ENCODE measurements at places on chromosomes 3 and 15.

- no peak for DNase-seq
Observed at GRCh38 chr3:116897382-116897781, 187.8 kb downstream of the TUSC7 start.

DNA sequence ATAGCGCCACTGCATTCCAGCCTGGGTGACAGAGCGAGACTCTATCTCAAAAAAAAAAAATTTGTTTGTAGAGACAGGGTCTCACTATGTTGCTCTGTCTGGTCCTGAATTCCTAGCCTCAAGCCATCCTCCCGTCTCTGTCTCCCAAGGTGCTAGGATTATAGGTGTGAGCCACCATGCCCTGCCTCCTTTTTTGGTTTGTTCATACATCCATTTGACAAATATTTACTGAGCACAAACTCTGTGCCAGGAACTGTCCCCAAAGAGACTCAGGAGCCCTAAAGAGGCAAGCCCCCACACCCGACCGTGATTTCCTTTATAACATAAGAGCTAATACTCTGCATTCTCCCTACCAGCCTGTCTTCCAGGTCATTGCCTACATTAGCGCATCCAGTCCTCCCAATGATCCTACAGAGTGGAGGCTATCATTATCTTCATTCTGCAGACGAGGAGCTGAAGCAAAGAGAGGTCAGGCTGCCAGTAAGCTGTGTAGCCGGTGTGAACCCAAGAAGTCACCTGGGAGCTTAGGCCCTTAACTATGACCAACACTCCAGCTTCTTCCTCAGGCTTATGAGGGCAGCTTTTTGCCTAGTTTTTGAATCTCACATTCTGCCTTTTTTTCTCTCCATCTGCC lies 6.3 kb upstream of the PXK start:
- DNase-seq: no peak

- no peak for DNase-seq
Observed at GRCh38 chr3:30692498-30693130, 86.2 kb downstream of the TGFBR2 start.

- no peak for DNase-seq
Observed at GRCh38 chr3:155076888-155077287, 3.2 kb upstream of the MME start.

- peak; percentile 76 for DNase-seq
Observed at GRCh38 chr3:184565421-184566211, 4.0 kb downstream of the EPHB3 start.

- DNase-seq: no peak
Observed at GRCh38 chr3:56940976-56941375, 119.5 kb upstream of the SPATA12 start.

DNA sequence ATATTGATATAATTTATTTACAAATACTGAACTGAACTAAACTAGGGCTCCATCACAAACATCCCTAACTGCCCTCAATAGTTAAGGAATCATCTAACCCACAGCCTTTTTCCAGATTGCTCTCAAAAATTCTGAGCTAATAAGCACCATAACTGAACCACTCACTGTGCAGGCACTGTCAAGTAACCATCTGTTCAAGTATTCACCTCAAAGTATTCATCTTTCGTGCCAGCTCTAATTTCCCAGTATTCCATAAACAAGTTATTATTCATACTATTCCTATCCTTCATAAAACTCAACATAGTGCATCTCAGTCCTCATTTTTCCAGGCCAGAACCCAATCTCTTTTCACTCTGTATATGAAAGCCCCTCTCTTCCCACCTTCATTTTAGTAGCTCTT lies 41.1 kb downstream of the THBS1 start:
- no peak for DNase-seq

GRCh38 chr3:188369526-188369925 lies 215.6 kb downstream of the LPP start:
- no peak for DNase-seq

- no peak for DNase-seq
Observed at GRCh38 chr15:40407330-40407990, 1.9 kb downstream of the IVD start.

GRCh38 chr15:56869573-56869972 lies 48.9 kb upstream of the TCF12 start:
- no peak for DNase-seq

DNA sequence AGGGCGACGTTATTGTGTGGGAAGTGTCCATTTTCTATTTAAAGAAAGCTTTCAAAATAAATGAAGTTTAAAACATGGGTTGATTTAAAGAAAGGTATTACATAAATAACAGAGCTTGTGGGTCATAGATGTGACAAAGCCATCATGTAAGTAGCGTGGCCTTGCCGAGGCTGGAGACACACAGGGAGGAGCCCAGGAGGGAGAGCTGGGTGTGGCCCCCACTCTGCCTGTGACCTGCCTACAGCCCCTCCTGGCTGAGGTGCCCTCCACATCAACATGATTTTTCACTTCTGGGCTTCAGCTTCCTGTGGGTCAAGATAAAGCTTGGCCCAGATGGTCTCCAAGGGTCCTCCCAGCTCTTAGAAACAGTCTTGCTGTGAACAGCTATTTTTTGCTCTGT lies 12.5 kb upstream of the MGLL start:
- no peak for DNase-seq

DNA sequence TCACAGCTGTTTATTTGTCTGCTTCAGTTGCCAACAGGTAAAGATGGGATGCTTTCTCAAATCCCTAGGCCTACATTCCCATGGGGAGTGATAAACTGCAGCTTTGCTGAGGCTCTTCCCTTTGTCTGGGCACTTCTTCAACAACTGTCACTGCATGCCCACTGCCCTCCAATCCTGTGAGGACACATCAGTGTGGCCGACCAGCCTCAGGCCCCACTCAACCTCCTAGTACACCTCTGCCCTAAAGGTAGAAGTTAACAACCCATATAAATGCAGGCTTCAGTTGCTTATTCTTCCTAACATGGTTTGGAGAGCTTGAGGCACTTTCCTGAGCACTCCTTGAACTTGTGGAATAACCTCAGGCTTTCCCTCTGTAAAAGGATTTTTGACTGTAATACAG lies 49.6 kb downstream of the ROPN1B start:
- no peak for DNase-seq

- DNase-seq: no peak
Observed at GRCh38 chr3:128383316-128384235, 83.1 kb downstream of the DNAJB8 start.

DNA sequence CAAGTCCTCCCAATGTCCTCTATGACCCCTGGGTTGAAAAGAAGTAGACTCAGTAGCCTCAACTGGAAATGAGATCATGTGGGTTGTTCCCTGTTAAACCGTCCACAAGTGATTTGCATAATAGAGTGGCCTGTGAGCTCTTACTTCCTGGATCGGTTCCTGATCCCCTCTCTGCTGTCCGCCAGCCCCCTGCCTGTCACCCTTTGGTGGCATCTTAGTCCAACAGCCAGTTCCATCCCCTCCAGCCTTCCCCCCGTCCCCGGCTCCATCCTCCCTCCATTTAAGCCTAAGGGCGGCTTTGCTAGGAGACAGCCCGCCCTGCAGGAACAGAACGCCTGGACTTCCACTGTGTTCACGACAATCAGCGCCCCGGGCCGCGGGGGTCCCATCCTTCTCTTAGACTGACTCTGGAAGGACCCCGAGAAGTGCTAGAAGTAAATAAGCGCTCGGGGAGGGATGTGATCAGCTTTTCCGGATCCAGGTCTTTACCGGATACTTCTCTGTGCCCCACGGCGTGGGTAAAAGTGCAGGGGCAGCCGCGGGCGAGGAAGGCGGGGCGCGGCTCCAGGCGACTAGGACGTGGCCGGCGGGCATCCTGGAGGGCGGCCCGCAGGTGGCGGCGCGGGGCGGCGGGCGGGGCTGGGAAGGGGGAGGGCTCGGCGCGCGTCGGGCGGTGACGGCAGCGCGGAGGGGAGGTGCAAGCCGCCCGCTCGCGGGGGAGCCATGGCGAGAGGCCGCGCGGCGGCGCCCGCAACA lies 51.2 kb upstream of the ULK4 start:
- no peak for DNase-seq

DNA sequence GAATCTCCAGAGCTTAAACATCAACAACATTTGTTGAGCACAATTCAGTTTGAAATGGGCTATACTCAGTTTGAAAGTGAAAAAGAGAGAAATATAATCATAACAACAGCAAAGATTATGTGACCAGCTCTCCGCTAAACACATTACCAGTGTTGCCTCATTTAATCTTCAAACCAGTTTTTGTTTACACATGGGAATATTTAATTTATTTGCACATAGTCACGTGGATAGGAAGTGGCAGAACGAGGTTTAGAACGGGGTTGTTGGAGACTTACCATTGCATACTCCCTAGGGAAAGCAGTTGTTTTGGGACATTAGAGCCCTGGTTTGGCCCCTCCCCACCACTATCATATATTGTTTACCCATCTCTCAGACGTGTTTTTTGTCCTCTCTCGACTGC lies 77.2 kb downstream of the IL1RAP start:
- no peak for DNase-seq

- peak; percentile 20 for DNase-seq
Observed at GRCh38 chr3:187616307-187616972, 53.8 kb downstream of the SST start.

DNA sequence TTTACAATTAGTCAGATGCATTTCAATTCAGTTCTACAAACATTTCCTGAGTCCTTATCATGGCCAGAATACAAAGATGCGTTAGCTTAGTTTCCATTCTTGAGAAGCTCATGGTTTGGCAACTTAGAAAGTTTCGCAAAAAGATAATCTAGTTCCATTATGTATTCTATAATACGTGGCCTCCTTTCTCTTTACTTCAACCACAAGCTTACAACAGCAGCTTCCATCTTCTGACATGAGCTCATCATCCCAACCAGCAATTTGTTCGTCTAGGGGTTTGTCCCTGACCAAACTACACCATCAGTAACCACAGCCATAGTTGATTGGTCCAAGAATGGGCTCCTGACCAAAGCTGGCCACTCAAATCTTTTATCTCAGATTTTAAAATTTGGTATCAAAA lies 267.6 kb upstream of the TBC1D5 start:
- DNase-seq: no peak

- no peak for DNase-seq
Observed at GRCh38 chr15:41558400-41559238, at the start of gene TYRO3. TSS of gene TYRO3 (plus strand) at chr15:41559212. CDS start at chr15:41559258, 46 bp downstream.

DNA sequence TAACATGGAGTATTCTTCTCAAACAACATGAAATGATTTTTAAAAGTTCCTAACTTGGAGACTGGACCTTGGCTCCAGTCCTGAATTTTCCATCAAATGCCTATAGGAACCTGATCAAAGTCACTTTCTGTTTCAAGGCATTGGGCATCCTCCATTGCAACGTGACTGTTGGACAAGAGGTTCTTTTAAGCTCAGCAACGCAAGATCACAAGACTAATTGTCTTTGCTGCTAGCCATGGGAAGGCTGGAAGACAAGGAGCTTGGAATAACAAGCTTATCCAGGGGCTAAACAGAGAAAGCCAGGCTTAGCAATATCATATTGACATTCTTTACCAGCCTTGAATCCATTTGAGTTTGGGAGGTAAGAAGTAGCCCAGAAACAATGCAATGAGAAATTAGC lies 48.3 kb downstream of the SST start:
- no peak for DNase-seq

DNA sequence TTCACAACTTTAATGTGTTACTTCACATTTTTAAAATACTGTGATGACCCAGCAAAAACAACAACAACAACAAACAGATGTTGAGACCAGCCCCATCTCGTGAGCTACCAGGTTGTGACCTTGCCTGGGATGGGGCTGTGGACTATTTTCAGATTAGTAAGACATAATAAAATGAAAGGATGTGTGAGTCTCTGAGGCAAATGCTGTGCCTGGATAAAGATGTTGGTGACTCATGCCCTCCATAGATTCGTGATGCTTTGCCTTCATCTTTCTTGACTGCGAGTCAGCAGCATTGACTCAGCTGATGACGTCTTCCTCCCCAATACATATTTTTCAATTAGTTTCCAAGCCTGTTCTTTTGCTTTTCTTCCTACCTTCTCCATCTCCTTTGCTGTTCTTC lies 453.0 kb upstream of the CFAP20DC start:
- DNase-seq: peak; percentile 71

DNA sequence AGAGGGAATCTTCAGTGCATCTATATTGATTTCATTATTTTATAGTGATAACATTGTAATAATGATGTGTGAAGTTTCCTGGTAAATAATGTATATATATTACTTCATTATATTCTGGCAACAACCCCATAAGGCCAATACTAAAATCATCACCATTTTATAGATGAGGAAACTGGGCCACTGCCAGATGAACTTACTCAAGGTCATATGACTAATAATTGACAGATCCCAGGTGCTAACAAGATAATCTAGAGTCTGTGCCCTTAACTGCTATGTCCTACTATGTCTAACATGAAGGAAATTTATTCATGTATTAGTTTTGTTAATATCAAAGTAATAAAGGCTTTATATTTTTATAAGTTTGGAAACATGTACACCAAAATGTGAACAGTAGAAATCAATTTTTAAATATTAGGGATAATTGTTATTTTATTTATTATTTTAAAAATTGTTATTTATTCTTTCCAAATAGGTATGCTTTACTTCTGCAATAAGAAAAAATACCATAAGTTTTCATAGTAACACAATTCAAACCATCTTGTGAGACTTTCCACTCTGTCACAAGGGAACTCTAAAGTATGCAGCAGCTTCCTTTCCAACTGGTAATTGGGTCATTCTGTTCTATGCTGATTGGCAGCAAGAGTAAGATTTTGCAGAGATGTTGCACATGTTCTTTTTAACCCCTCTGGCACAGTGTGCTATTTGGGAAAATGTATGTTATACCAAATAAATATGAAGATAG lies 90.8 kb upstream of the CMC1 start:
- no peak for DNase-seq

Data from AG04450 (cell line).